ENCODE measurements at places on chromosomes 1 and 21. TPM values are rescaled to one million over a fixed set of nuclear protein-coding genes. Genes with fewer than 3 reads are reported as not detected.

PLA2G2D gene
- not detected for total RNA-seq

TP73 gene
- total RNA-seq, result not detected

S100A3 gene
- 2.0 TPM for total RNA-seq

RIPPLY3 gene
- 0.11 TPM for total RNA-seq

CHRNB2 gene
- total RNA-seq, result under 0.01 TPM

TAS1R1 gene
- 0.43 TPM for total RNA-seq

ANKRD35 gene
- total RNA-seq, result 2.8 TPM

PYHIN1 gene
- total RNA-seq, result not detected

DEPDC1 gene
- 8.5 TPM for total RNA-seq

MIXL1 gene
- total RNA-seq, result not detected

ETV3L gene
- total RNA-seq, result not detected

AKR7A3 gene
- 0.52 TPM for total RNA-seq

GJA4 gene
- 0.11 TPM for total RNA-seq

HCRTR1 gene
- not detected for total RNA-seq

UCK2 gene
- 44.4 TPM for total RNA-seq

C1orf116 gene
- total RNA-seq, result not detected

RYR2 gene
- total RNA-seq, result 0.43 TPM

SPATA46 gene
- total RNA-seq, result not detected

TCHHL1 gene
- not detected for total RNA-seq

ADORA1 gene
- total RNA-seq, result 15.8 TPM

TFAP2E gene
- 0.65 TPM for total RNA-seq

PLEKHN1 gene
- total RNA-seq, result 0.91 TPM

ITPKB gene
- 9.6 TPM for total RNA-seq

TLCD4 gene
- 4.4 TPM for total RNA-seq

EFNA3 gene
- total RNA-seq, result 1.6 TPM

TFF2 gene
- total RNA-seq, result not detected

LMX1A gene
- total RNA-seq, result not detected

ZFP69B gene
- total RNA-seq, result 3.5 TPM

ERO1B gene
- total RNA-seq, result 5.2 TPM

KPRP gene
- not detected for total RNA-seq

CFAP74 gene
- total RNA-seq, result not detected

PTP4A2 gene
- total RNA-seq, result 989 TPM

OR2L13 gene
- not detected for total RNA-seq

DIP2A gene
- 30.8 TPM for total RNA-seq

NBPF3 gene
- 11.3 TPM for total RNA-seq

TMPRSS2 gene
- total RNA-seq, result not detected

ZCCHC17 gene
- 36.5 TPM for total RNA-seq

CMPK1 gene
- total RNA-seq, result 162 TPM

ACTA1 gene
- total RNA-seq, result not detected

RIMS3 gene
- 0.52 TPM for total RNA-seq

GIPC2 gene
- total RNA-seq, result 0.13 TPM

SLC66A1 gene
- 17.9 TPM for total RNA-seq

SV2A gene
- 9.9 TPM for total RNA-seq

DNAI4 gene
- total RNA-seq, result 15.9 TPM

LCE1B gene
- not detected for total RNA-seq

CDC73 gene
- total RNA-seq, result 34.4 TPM

KRTAP13-2 gene
- total RNA-seq, result not detected

EPHA2 gene
- total RNA-seq, result 9.8 TPM

REN gene
- not detected for total RNA-seq

FCRL5 gene
- total RNA-seq, result not detected

DDR2 gene
- 292 TPM for total RNA-seq

SMIM1 gene
- total RNA-seq, result not detected

MMEL1 gene
- total RNA-seq, result 0.32 TPM

KAZN gene
- 49.2 TPM for total RNA-seq

ATP1A2 gene
- 0.22 TPM for total RNA-seq

NEXN gene
- total RNA-seq, result 18.9 TPM

SDCCAG8 gene
- 40.5 TPM for total RNA-seq

All from articular chondrocyte of knee joint (primary cell).